COLO829 (cell line): ENCODE measurements at places on chromosomes 2 and 18.

DNA sequence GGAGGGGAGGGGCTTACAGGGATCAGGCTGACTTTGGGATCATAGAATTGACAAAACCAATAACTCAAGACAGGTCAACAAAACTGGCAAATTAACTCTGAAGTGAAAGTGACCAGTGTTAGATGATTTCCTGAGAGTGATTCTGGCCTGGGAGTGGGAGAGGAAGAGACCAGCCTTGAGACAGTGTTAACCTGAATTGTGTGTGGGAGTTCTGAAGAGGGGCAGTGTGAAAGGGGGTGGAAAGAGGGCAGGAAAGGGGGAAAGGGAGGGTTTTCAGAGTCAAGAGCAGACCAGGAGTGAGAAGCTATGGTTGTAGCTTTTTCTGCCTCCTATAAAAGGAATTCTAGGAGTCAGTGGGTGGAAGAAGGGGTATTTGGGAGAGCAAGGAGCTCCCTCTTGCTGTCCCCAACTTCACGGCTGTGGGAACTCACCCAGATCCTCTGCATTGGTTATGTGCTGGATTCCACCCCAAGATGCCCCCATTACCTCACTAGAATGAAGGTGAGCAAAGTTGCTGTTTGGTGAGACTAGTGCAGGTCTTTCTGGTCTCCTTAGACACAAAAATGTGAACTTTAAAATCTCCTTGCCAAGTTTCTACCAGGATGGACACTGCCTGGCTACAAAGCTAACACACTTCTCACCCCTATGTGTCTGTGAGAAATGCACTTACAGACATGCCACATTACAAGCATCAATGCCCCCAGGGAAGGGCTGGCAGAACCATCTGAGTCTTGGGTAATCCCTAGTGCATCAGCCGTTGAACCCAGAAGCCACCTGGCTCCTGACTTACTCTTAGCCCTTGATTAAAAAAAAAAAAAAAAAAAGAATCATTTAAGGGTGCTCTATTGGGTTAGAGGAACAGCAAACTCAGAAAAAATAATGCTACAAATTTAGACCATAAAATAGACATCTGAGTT is 61.6 kb downstream of the BMP10 start:
- no peak for DNase-seq

DNA sequence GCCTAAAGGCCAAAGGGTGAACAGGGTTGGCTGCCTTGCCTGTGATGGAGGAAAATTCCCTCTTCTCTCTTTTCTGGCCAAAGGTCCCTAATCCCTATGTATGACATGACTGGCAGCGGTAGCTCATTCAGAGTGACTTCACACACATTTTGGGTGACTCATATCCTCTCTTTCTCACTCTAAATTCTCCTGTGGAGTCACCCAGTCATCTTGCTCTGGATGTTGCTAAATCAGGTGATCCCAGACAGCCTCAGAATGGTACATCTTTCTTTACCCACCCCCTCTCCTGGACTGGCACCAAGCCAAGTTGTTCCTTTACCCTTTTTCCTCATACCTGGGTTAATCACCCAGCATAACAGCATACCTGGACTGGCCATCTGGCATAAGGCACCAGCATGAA is 77.2 kb downstream of the NEURL3 start:
- peak; percentile 48 for DNase-seq

DNA sequence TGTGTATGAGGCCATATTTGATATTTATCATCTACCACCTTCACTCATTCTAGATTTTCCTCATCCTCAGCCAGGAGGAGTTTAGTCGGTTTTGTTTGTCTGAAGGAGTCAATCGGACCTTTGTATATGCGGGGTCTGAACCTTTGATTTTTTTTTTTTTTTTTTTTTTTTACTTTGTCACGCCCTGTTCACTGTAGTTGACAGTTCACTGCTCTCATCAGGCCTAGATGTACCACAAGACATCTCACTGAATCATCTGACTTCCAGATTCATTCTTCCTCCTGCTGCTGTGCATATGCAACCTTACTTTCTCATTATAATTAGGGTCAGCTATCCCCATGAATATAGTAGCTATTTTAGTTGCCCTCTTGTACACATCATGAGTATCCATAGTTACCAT is 133.2 kb downstream of the ARHGAP15 start:
- DNase-seq, result no peak

DNA sequence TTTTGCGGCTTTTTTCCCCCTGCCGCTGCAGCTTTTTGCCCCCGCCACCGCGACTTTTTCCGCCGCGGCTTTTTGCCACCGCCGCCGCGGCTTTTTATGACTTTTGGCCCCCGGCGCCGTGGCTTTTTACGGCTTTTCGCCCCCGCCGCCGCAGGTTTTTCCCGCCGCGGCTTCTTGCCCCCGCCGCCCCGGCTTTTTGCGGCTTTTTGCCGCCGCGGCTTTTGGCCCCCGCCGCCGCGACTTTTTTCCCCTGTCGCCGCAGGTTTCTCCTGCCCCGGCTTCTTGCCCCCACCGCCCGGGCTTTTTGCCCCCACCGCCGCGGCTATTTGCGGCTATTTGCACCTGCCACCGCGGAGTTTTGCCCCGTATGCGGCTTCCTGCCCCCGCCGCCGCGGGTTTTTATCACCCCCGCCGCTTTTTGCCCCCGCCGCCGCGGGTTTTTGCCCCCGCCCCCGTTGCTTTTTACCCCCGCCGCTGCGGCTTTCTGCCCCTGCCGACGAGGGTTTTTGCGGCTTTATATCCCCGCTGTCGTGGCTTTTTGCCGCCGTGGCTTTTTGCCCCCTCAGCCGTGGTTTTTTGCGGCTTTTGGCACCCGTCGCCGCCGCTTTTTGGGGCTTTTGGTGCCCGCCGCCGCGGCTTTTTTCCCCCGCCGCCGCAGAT is 2750.9 kb downstream of the RPIA start:
- DNase-seq, result peak; percentile 4

- no peak for DNase-seq
Measured at GRCh38 chr18:62102221-62102620, 84.6 kb downstream of the PIGN start.

- DNase-seq, result peak; percentile 41
Measured at GRCh38 chr18:28189400-28190239, 12.7 kb upstream of the CDH2 start.

DNA sequence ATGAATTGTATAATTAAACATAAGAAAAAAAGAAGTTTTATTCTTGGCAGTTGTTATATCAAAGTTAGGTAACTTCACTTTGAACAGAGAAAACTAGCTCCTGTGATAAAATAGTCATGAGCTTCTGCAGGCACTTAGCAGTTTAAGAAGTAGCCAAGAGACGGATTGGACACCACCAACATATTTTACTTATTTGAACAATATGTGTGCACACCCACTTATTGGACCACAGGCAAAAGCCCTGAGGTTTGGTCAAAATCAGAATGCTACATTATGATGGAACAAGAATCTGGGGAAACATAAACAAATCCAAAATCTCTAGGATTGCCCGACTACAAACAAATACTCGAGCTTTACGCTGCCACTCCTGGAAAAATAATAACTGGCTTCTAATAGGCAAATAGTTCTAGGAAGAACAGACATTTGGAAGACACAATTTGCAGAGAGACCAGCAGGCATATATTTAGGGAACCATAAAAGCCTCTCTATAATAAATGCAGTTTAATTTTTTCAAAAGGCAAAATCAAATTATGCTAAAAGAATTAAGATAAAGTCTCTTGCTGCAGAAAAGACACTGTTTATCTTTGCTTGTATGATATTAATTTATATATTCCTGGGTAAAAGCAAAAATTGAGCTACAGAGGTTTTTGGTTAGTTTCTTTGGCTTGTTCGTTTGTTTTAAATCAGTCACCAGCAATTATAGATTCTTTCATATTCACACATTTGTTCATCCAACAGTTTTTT is 117.9 kb downstream of the CDC42EP3 start:
- DNase-seq, result no peak

DNA sequence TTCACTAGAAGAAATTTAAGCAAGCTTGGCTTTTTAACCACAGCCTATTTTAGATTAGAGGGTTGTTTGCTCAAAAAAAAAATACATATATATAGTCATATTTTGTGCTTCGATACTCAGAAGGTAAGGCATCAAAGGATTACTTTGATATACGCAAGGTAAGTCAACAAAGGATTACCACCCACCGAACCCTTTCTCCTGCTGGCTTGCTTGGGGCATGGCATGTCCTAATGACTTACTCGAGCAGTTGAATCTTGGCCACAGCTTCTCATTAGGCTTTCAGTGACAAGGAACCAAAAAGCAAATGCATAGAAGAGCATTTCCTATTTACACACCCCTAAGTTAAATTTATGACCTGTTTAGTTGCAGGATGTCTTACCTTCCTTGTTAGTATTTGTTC is 295.7 kb downstream of the AGAP1 start:
- no peak for DNase-seq
